Retina (tissue), 1 donor: ENCODE measurements at places on chromosomes 1 and 21.

- DNase-seq = no peak
Measured at GRCh38 chr1:30414086-30414850, 309.1 kb downstream of the MATN1 start.

DNA sequence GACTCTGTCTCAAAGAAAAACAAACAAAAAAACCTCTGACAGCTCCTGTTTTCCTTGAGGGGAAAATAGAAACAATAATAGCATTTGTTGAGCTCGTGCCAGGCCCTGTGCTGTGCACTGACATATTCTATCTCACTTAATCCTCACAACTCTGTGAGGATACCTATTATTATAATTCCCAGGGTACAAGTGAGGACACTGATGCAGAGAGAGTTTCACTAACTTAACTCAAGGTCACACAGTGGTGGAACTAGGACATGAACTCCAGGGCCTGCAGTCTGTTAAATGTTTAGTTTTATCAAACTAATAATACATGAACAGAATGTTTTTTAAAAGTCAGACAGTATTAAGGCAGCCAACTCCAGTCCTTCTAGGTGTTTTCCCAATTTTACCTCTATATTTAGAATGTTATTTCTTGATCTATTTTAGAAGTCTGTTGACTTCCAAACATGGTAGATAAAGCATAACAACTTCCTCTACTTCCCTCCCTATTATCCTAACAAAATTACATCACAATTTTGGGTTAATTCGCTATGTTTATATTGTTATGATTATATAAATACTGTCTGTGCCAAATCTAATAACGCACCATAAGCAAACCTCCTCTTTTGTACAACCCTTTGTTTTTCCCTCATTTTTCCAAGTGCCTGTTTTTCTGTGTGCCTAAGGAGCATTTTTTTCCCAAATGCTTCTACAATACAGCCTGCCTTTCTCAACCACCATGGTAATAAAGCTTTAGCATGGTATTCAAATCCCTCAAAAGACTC lies 4.9 kb downstream of the FNDC5 start:
- no peak for DNase-seq

GRCh38 chr1:75797273-75797588 lies 549 bp downstream of the MSH4 start:
- no peak for DNase-seq

DNA sequence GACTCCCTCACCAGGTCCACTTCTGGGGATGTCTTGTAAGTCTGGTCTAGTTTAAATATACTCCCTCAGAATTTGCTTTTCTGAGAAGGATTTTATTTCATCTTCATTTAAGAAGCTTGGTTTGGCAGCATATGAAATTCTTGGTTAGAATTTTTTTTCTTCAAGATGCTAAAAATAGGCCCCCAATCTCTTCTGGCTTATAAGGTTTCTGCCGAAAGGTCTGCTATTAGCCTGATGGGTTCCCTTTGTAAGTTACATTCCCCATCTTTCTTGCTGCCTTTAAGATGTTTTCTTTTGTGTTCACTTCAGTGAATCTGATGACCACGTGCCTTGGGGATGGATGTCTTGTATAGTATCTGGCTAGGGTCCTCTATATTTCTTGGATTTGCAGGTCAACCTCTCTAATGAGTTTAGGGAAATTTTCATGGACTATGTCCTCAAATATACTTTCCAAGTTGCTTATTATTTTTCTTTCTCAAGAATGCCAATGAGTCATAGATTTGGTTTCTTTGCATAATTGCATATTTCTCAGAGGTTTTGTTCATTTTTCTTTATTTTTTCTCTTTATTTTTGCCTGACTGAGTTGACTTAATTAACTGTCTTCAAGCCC lies 19.4 kb downstream of the TCP10L start:
- no peak for DNase-seq

DNA sequence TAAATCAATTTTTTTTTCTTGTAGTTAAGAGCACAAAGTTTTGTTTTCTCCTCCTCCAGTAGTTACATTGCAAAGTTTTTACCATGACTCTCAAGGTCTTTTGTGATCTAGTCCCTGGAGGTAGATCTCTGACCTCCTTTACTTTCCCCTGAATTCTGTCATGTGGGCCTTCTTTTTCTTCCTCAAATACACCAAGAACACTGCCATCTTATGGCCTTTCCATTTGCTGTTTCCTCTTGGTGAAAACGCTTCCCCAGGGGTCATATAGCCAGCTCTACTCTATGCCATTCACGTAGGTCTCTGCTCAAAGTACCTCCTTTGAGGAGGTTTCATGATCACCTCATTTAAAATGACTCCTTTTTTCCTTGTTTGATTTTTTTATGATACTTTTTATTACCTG lies 2.7 kb downstream of the DDX20 start:
- DNase-seq = no peak

DNA sequence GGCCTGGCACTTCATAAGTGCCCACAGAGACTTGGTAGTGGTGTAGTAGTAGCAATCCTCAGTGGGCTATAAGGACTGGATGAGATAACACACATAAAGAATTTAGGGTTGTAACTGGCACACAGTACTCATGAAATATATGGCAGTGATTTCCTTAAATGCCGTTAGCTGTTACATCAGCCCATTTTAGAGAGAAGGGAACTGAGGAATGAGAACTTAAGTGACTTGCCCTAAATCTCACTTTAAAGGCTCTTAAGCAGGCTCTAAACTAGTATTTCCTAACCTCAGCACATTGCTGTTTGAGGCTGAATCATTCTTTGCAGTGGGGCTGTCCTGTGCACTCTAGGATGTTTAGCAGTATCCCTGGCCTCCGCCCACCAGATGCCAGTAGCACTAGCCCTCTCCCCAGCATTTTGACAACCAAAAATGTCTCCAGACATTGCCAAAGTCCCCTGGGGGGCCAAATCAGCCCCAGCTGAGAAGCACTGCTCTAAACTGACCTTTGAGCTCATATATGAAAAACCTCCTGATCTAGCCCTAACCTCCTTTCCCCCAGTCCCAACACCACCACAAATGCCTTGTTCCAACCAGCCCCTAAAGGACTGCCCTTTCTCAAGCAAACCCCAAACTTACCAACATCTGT lies 11.6 kb downstream of the CAMK2N1 start:
- DNase-seq = no peak

GRCh38 chr1:223667484-223668182 lies 2.1 kb upstream of the CAPN8 start:
- no peak for DNase-seq

DNA sequence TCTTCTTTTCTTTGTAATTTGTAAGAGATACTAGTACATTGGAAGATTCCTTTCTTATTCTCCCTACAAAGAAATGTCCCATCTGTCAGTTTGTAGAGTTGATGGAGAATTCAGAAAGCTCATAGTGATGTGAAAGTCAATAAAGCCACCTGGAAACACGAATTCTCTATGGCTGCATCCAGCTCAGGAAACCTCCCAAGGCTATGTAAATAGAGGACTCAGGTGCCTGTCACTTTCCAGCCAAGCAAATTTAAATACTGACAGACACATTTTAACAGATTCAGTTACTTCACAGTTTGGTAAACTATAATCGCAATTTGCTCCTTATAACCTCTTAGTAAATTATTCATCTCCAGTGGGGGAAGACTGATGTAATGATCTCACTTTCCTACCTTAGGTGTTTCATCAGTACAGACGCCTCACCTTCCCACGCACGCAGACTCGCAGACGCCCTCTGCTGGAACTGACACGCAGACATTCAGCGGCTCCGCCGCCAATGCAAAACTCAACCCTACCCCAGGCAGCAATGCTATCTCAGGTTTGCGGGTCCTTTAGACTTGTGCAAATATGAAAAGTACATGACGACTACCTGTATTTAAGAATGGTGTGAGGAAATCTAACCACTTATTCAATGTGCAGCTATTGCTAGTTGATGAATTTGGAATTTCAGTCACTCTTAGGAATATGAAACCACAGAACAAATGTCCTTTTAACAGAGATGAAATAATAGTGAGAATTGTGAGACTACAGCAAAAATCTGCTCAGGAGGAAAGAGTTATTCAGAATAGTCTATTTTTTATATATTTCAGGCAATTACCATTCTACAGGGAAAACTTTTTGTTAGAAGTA lies 60.6 kb downstream of the PTPRC start:
- DNase-seq = peak; percentile 70

DNA sequence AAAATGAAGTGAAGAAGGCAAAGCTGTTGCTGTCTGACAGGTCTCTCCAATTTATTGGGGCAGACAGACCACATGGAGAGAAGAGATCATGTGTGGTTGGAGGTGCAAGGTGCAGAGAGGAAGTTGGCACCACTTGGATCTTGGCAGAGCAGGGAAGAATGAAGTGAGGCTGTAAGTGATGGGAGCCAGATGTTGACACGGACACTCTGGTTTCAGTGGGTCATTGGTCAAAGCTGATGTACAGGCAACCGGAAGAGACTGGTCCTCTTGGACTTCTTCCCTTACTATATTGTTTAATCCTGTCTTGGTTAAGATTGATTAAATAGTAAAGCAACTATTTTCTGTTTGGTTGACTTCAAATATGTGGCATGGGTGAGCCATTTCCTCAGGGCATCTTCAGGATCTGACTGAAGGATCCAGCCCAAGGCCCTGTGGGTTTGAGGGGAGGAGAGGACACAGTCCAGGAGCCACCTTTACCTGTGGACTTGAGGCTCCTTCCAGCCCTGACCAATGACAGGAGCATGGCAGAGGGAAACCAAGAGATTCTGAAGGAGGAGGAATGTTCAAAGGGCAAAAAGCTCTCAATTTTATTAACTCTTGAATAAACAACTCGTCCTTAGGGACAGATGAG lies 49.4 kb downstream of the NENF start:
- no peak for DNase-seq

GRCh38 chr1:56644064-56644918 lies 823 bp upstream of the PRKAA2 start:
- peak; percentile 79 for DNase-seq

- DNase-seq = peak; percentile 85
Measured at GRCh38 chr1:38029081-38029681, 16.6 kb downstream of the UTP11 start.

GRCh38 chr1:156662005-156662799 lies 15.0 kb downstream of the NES start:
- no peak for DNase-seq

- no peak for DNase-seq
Measured at GRCh38 chr1:27471477-27471876, 18.5 kb downstream of the WASF2 start.

DNA sequence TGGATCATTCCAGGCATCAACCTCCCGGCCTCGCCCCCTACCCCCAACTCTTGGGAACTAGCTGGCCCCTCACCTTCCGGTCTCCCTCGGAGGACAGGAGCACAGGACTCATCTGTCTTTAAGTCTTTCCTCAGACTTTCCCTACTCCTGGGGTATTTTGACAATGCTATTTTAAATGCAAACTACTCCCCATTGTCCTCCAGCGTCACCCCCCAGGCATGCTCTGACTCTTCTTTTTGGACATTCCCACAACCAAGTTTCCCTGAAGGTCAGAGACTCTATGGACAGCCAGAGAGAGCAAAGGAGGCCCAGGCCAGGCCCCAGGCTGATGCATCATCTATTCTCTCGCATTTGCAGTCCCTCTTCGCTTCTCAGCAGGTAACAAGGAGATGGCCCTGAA lies 424.3 kb downstream of the PCP4 start:
- no peak for DNase-seq

DNA sequence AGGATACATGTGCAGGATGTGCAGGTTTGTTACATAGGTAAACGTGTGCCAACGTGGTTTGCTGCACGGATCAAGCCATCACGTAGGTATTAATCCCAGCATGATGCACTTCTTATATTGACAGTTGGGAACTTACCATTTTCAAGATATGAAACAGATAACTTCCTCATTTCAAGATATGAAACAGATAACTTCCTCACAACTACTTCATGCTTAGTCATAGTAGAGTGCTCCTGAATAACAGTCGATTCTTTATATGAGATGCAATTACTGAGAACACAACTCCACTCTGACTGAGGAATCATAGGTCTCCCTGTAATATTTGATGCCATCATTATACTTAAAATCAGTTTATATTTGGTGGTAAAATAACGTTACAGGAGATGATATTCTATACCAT lies 1124.3 kb downstream of the AMY1C start:
- DNase-seq = no peak

DNA sequence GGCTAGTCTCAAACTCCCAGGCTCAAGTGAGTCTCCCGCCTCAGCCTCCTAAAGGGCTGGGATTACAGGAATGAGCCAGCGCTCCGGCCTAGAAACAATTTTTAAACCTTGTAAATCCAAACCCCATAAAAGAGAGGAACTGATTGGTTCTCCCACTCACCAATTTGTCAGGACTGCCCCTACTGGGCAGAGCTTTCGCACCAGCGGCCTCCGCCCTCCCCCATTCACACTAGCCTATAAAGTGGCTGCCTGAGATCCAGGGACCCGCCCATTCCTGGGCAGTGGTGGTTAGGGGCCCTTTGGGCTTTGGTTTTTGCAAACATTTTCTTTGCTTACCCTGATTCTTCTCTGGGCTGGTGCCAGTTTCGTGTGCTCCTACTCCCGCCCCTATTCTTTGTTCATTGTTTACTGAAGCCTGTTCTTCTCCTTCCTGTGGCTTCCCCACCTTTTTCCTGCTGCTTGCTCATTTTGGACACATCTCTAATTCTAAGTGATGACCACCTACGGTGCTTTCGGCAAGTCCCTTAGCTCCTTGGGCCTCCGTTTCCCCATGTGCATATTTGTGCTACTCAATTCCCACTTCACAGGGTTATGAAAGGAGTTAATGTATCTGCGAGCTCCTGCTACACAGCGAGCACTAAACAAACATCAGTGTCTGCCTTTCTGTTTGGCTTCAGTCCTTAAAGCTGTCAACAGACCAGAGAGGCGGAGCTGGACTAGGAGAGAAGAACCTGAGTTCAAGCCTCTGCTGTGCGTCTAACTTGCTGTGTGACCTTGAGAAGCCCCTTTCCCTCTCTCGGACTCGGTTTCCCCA lies 39.8 kb upstream of the CLIC4 start:
- peak; percentile 75 for DNase-seq

DNA sequence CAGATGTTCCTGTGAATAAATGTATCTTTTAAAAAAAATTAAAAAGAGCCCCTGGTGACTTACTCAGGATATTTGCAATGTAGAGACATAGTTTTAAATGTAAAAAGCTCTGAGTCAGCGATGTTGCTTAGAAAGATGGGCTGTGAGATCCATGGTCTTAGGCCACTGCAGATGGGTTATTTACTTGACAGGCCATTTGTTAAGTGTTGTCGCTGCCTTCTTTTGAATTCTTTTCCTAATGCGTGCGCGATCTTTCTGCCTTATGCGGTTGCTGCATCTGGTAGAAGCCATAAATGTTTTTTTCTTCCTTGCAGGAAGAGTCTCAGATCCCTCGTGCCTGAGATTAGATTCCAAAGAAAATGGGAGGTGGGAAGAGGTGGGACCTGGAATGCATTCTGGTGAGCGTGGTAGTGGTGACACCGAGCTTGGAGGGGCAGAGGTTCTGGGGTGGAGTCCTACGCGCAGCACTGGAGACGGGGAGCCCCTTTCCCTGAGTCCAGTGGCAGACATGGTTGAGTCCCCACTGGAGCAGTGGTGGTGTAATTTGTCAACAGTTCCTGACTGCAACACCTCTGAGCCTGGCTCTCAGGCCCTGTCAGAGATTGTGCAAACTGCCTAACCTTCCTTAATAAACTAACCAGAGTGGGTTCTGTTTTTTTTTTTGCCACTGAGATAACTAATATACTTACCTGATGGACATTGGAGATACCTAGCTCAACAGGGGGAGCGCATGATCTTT lies 197.2 kb downstream of the HHAT start:
- DNase-seq = no peak

- DNase-seq = no peak
Measured at GRCh38 chr21:39637971-39638240, 25.2 kb downstream of the B3GALT5 start.

GRCh38 chr1:18936814-18937481 lies 19.5 kb downstream of the IFFO2 start:
- no peak for DNase-seq

GRCh38 chr21:45330075-45330781 lies 42.5 kb upstream of the POFUT2 start:
- DNase-seq = peak; percentile 64
